ENCODE measurements at places on chromosomes 6 and 20. TPM values are rescaled to one million over a fixed set of nuclear protein-coding genes. Genes with fewer than 3 reads are reported as not detected.

Gene FAM217A
- not detected for total RNA-seq

Gene CST5
- not detected for total RNA-seq

Gene TTK
- total RNA-seq, result 33.0 TPM

Gene BTN1A1
- not detected for total RNA-seq

Gene POPDC3
- total RNA-seq, result 2.4 TPM

DNA sequence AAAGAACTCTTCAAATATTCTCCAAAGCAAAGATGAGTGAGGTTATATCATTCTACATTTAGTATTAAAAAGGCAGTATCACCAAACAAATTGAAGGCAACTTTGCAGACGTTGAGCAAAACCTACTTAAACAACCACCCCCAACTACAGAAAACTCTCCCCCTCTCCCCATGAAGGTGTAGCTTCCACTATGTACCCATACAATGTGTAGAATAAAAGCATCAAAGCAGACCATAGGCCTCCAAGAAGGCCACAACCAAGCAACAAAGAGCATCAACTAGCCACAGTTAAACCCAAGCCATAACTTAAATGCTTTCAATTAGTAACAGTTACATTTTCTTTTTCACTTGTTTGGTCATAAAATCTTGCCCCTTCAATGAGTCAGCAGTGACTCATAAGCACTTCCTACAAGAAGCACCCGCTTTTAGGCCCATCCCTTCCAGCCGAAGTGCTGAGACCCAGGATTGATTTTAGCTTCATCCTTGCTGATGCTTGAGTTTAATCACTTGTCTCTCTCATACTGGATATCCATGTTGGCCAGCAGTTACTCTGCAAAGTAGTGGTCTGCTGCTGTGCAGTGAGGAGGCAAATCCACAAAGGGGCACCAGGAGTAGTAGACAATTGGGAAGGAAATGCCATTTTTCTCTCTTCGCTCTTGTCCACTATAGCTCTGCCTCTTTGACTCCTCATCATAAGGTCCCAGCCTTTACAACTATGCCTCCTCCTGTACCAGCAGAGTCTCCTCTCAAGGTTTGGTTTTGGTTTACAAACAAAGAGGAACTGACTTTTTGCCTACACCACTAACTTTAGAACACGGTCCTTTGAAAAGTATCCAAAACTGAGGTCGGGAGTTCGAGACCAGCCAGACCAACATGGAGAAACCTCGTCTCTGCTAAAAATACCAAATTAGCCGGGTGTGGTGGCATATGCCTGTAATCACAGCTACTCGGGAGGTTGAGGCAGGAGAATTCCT is 8.4 kb upstream of the NUP153 start:
- DNase-seq, result peak; percentile 62

- no peak for DNase-seq
Measured at GRCh38 chr20:53629436-53629835, 35.8 kb upstream of the ZNF217 start.

- DNase-seq, result no peak
Measured at GRCh38 chr6:155387481-155387880, 68.2 kb downstream of the NOX3 start.

DNA sequence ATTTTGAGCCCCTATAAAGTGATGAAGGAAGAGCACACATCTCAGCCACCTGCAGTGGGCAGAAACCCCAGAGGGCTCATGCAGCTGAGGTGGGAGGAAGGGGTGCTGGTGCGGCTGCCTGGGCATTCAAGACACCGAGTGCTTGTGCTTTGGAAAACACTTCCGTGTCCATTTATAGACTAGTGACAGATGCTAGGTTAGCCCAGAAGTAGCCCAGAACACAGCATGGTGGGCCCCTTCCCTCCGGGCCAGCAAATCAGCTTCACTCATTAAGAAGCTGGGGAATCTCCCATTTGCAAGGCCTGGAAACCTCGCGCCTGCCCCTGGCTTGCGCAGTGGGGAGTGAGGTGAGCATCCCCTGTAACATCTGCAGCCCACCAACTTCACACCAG is 12.9 kb downstream of the BEND3 start:
- DNase-seq, result no peak

DNA sequence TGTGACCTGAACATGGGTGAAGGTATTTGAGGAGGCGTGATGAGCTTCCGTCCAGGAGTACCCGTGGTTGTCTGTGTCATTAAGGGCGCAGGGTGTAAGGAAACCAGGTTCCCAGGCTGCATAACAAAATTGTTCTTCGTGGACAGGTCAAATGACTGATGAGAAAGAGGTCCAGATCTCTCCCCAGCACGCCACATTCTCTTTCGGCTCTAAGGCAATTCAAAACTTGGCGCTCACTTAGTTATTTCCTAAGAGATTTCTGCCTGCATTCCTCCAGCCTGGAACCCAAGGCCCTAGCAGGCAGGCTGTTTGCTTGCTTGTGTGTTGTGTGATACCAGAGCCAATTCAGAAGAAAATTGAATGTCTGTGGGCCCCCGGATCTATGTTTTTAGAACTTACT is 139.9 kb downstream of the AGPAT4 start:
- DNase-seq, result no peak

- no peak for DNase-seq
Measured at GRCh38 chr6:54188846-54189245, 77.6 kb downstream of the MLIP start.

DNA sequence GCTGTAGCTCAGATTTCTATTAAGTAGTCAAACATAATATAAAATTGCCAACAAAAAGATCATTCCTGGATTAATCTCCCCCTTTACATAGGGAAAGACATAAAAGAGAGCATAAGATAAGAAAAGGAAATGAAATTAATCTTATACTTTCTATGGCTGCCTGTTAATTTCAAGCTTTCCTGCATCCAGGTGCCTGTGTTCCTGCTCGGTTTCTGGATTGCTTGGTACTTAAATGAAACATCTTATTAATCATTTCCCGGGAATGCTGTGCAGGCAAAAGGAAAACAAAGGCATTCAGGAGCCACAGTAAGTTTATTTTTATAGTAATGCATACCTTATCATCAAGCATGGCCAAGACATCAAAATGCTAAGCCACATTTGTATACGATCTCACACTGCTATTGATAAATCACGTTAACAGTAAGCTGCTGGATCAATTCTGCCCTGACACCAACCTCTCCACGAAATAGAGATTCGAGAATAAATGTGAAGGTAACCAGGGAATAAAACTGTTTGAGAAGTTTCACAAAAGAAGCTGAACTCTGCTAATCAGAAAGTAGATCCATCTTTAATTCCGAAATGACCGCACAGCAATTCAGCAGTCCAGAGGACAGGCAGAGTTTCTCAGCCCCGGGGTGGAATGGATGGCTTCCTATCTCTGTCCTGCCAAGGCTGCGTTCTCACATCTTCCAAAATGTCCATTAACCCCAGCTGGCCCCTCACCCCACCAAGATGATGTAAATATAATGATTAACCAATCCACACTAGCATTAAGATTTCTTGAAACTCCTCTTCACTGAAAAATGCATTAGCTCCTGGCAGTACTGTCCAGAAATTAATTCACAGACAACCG is 32.6 kb upstream of the APCDD1L start:
- no peak for DNase-seq

DNA sequence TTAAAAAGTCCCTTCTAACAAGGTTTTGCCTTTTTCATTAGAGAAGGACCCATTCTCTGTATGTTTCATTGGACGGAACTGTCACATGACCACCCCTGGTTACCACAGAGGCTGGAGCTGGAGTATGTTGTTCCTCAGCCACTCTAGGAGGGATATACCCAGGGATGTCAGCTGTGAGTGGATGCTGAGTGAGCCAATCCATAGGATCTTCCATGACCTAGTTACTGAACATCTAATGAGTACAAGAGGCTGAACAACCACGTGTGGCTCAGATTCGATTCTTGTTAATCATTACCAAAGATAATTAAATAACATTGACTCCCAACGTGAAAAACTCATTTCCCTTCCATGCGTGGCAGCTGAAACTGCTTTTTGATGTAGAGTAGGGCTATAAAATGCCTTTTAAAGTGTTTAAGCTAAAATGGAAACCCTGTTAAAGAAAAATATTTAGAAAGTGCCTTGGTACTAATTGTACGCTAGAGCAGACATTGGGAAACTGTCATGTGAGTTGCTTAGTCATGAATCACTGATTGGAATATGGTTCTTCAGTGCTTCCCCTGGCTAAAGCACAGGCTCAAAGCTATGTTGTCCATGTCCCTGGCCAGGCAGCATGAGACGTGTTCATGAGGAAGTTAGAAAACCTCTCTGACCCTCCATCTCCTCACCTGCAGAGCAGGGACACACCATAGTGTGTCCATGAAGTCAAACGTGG is 256.1 kb downstream of the ZNF217 start:
- DNase-seq, result no peak

- no peak for DNase-seq
Measured at GRCh38 chr6:128202169-128202765, 301.4 kb upstream of the THEMIS start.

DNA sequence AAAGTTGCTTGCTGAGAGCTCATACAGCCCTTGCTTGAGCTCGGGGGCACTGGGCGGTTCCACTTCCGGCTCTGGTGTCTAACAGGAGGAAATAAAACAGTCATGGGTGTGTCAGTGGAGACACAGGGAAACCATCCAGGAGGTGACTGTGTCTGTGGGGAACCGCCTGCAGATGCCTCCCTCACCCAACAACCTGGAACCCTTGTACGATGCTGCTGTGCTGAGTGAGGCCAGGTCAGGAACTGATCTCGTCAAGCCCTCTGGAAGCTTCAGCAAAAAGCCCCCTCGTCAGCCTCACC is 15.5 kb downstream of the TXNDC5 start:
- DNase-seq, result no peak

GRCh38 chr6:33935439-33936080 is 131.8 kb upstream of the MLN start:
- DNase-seq, result no peak

- DNase-seq, result no peak
Measured at GRCh38 chr20:44357020-44357419, 1.5 kb downstream of the HNF4A start.

GRCh38 chr6:53257001-53257400 is 91.7 kb downstream of the ELOVL5 start:
- DNase-seq, result no peak

DNA sequence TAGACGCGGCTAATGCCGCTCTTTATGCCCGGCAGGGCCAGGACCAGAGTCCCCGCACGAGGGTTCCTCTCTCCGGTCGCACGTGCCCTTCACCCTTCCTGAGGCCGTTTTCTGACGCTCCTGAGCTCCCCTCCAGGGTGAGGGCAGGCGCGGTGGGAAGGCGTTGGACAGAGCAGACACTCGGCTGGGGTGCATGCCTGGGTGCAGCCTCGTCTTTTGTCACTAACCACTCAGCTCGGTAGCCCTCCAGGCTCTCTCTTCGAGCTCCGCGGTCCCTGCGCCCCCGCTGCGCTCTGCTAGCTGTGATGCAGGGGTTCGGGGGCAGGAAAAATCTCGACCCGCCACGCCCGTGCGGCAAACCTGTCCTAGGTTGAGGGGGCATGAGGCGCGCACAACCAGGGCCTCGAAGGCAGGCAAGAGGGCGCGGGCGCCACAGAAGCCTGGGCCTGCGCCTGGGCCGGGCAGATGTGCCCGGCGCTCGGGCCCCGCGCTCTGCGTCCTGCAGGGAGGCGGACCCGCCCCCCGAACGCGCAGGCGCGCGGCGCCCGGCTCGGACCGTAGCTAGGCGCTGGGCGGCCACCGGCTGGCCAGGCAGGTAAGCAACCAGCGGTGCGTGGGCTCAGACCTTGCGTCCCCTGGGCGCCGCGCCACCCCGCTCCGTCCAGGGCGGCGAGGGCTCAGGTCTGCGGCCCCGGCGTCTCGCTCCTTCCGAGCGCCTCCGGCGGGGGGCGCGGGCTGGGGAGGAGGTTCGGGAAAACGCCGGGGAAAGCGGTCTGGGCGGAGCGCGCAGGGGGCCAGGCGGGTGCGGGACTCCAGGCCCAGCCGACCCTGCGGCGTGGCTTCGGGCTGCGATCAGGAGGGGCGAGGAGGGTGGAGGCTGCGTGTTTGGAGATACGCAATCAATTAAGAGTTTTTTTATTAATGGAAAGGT is at the start of gene L3MBTL1:
Gene L3MBTL1, plus strand, starts transcription at position 548 of the 931 bp plus-strand sequence. CDS start 5,807 bp downstream, outside the sequence.
- no peak for DNase-seq

- DNase-seq, result no peak
Measured at GRCh38 chr20:53642196-53643030, 48.8 kb upstream of the ZNF217 start.

DNA sequence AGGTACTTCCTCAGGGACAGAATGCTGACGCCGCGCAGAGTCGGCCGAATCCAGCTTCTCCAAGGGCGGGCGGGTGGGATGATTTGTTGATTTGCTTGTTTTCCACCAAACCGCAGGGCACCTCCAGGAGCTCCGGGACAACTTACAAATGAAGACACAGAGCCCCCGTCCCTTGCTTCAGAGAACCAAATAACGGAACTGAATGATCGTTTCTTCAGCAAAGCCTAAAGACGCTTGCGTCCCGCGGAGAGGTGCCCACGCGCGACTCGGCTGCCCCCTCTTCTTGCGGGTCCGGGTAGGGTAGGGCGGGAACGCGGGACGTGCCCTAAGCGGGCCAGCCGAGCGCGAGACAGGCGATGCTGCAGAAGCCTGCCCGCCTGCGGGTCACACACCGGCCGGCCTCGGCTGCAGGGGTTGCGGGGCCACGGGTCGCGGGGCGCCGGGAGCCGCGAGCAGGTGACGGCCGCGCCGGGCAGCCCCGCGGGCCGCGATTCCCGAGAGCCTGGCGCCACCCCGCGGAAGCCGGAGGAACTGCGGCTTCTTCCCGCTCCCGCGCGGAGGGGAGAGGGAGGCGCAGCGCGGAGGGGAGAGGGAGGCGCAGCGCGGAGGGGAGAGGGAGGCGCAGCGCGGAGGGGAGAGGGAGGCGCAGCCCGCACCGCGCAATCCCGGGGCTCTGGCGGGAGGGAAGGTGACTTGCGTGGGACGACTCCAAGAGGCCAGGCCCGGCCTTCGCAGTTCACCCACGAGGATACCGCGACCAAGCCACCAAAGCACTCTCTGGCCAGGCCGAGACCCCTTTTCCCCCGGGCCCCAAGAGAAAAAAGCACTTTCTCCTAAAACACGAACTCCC is 7.7 kb upstream of the FOXF2 start:
- DNase-seq, result no peak

DNA sequence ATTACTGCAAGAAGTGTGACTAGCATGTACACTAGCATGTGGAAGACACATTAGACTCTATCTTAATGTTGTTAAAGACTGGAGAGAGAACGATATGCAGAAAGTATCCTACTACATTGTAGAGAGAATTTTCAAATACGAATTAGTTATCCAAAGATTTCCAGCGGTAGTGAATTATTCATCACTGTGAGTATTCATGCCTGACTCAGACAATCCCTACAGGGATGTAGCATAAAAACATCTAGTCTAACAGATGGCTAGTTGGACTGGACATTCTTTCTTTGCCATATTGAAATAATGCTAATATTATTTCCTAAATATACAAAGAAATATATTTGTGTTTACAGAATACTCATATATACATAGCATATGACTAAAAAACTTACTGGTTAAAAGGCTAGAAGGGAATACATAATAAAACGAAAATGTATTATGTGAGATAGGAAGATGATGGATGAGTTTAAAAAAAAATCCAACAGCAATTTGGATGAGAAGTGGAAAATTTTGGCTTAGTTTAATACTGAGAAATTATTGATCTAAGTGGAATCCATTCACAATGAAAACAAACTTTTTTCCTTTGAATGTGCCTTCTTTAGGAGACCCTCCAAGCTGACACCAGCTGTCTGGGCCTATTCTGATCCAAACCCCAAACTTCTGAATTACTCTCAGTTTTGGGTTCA is 580.7 kb downstream of the RFPL4B start:
- no peak for DNase-seq
